ENCODE measurements at places on chromosomes 2 and 18.

DNA sequence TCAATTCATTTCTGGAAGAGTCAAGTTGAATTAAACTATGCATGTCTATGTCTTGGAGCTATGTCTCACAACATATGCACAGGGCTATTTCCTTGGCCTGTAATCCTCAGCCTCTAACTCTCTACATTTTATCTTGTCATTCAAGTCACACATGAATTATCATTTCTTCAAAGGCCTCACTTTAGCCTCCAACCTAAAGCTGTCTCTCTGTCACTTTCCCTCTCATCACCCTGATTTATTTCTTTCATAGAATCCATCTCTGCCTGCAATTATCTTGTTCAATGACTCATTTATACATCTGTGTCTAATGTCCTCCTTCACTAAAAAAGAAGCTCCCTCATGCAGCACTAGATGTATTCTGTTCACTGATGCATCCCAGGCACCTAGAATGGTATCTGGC is 614.2 kb upstream of the REG3G start:
- no peak for DNase-seq

DNA sequence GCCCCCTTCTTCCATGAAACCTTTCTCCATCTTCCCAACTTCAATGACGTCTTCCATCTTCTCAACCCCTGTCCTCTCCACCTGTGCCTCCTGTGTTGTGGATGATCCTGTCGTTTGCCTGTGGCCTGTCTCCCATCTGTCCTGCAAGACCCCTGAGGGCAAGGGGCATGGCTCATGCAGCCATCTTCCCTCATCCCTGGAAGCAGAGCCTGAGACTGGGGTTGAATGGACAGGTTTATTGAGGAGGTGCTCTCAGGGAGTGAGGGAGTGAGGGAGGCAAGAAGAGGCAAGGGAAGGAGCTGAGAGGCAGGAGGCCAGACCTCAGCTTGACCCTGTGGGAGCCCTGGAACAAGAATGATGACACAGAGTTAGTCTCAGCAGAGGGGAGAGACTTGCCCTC is 7.3 kb downstream of the SPATA3 start:
- no peak for DNase-seq

DNA sequence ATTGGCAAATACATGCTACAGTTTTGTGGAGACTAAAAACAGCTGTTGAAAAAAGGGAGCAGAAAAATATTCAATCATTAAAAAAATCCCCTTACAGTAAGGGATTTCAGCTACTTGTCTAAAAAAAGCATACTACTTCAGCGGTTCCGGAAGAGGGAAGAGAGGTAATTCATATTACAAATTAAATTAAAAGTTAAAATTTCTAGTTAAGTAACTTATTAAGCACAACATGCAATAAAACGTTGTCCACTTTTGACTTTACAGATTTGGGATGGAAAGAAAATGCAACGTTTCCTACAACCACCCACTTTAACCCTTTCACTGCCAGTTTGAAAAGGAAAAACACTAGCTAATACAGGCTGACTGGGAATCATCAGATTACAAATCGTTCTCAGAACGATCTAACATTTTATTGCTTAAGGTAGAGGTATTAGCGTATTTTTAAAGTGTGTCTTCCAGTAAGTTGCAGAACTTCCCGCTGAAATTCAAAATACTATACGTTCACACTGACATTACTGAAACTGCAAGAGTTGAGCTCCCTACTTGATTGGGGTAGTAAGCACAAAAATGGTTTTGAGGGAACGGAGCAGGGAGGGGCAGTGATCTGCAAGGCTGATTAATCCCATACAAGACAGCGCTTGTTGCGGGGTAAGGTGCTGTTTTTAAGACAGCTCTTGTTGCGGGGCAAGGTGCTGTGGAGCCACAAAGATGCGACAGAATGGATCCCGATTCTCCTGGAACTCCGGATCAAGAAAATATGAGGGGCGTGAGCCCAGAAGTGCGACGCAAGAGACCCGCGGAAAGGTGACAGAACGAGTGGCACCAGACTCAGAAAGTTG is 743 bp downstream of the HADHA start:
- DNase-seq, result no peak

GRCh38 chr2:27870724-27871123 is 19.5 kb downstream of the RBKS start:
- DNase-seq, result no peak

DNA sequence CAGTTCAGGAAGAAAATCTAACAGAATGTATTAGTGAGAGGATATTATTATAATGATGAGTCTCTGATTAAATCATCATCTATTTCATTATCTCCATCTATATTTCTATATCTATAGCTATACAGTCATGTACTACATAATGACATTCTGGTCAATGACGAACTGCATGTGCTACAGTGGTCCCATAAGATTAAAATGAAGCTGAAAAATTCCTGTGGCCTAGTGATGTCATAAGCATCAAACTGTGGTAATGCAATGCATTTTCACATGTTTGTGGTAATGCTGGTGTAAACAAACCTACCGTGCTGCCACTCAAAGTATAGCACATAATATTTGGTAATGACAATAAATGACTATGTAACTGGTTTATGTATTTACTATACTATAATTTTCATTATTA is 1127.9 kb upstream of the CHAC2 start:
- no peak for DNase-seq

All from nephron progenitor cell (in vitro differentiated cells).